ENCODE measurements at places on chromosomes 11 and 22.

DNA sequence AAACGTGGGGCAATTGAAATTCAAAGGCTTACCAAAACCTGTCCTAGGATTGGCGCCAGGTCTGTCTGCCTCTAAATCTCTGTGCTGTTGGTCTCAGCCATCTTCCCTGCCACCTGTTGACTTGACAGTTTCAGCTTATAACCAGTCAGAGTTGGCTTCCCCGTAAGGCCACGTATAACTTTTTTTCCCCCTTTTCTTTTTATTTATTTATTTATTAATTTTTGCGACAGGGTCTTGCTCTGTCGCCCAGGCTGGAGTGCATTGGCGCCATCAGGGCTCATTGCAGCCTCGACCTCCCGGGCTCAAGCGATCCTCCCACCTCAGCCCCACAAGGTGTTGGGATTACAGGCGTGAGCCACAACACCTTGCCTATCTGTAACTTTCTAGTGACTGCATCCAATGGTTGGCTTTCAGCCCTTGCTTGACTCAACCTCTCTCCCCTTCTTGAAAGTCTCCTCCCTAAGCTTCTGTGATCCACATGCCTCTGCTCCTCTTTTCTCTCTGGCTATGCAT, 1.4 kb upstream of the SYVN1 start:
- no peak for DNase-seq

- no peak for DNase-seq
Measured at GRCh38 chr11:118211006-118211405, 13.8 kb downstream of the JAML start.

GRCh38 chr11:119196833-119197483, 9.2 kb upstream of the CBL start:
- no peak for DNase-seq

DNA sequence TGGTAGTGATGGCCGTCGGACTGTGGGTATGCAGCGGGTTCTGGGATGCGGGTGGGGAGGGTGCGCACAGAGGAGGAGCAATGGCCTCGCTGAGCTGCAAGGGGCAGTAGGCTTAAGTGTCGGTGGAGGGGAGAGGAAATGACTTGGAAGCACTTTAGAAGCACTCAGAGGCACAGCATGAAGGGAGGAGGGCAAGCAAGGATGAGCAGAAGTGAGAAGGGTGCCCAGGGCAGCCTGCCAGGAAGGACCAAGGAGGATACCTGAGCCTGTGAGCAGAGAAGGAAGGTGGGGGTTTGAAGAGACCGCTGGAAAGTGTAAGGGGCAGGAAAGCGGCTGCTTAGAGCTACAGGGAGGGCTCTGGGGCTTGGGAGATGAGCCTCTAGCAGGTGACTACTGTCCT, 330 bp downstream of the SLC5A1 start:
- DNase-seq = no peak

GRCh38 chr11:33980897-33981296, 70.6 kb upstream of the CAPRIN1 start:
- DNase-seq = no peak

DNA sequence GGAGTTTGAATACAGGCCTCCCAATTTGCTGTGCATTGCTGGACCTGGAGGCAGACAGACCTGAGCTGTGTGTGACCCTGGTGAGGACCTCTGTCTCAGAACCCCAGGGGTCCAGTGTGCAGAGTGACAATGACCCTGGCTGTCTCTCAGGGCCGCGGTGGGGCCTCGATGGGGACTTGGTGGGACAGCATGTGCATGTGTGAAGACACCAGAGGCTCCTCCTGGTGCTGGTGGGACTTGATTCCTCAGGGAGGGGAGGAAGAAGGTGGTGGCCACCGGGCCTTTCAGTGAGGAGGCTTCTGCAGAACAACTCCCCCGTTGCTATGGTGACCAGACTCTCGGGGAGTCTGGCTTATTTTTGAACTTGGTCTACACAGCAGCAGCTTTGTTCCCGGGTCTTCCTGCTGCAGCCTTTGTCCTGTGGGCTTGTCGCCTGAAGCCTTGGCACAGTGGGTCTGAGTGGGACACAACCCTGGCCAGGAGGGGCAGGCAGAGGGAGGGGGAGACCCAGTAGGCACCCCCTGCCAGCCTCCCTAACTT, 35.3 kb downstream of the MCM5 start:
- DNase-seq = no peak

GRCh38 chr11:71384561-71384960, 63.6 kb downstream of the DHCR7 start:
- DNase-seq = no peak

GRCh38 chr11:83441171-83441570, 155.0 kb upstream of the CCDC90B start:
- DNase-seq = no peak

GRCh38 chr11:2882396-2883110, 3.0 kb downstream of the CDKN1C start:
- DNase-seq = no peak

GRCh38 chr11:33692013-33692504, 8.6 kb downstream of the C11orf91 start:
- DNase-seq = no peak

DNA sequence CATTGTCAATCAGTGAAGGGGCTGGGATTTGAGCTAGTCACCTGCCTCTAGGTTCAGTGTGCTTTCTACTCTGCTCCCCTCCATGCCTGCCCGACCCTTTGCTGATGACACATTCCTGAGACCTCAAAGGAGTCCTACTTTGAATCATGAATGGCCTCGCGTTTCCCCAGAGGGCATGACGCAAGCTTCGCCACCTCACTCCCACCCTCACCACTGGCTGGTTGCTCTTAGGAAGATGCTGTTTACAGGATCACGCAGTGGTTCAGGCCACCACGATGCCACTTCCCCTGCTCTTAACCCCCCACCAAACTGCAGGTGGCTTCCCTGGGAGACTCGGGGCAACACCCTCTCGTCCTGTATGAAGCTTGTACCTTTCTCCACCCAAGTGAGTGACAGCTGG, 62.9 kb upstream of the B3GAT1 start:
- no peak for DNase-seq

GRCh38 chr22:38608992-38609750, 39.2 kb upstream of the DMC1 start:
- no peak for DNase-seq

Data from esophagus squamous epithelium (tissue), 5 donors.